AG10803 (cell line): ENCODE measurements at places on chromosomes 4 and X.
A peak's percentile ranks its signal among the peaks of the same experiment; 100 is the strongest.

DNA sequence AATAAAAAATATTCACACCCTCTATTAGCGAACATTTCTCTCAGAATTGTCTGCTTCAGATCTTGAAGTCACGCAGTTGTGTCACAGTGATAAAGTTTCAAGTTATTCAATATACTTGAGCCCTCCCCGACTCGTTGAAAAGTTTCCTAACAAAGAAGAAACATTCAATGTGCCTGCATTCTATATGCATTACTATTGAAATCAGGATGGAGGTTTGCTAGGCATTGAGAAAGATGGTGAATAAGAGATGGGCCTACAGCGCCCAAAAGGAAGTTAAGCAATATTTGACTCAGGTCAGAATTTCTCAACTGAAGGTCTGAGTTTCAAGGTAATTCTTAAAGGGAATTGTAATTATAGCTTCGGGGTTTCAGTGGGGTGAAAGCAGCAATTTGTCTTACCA is 6.1 kb downstream of the TCEANC start:
- peak; percentile 66 for DNase-seq

- peak; percentile 58 for DNase-seq
Observed at GRCh38 chr4:128355305-128355704, 67.7 kb upstream of the PGRMC2 start.

DNA sequence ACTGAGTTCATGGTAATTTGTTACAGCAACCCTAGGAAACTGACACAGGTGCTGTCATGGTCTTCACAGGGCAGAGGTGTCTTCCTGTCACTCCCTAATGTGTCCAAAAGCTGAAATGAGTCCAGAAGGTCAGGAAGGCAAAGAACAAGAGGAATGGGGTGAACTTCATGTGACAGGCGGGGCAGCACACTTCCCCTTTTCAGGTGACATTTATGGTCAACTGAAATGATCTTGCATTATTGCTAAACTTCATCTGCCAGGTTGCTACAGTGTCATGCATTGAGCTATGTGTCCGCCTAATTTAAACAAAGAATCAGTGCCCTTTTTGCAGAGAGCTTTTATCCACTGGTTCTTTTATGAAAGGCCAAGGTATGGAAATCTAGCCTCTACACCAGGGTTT is 15.9 kb upstream of the CCDC149 start:
- no peak for DNase-seq

DNA sequence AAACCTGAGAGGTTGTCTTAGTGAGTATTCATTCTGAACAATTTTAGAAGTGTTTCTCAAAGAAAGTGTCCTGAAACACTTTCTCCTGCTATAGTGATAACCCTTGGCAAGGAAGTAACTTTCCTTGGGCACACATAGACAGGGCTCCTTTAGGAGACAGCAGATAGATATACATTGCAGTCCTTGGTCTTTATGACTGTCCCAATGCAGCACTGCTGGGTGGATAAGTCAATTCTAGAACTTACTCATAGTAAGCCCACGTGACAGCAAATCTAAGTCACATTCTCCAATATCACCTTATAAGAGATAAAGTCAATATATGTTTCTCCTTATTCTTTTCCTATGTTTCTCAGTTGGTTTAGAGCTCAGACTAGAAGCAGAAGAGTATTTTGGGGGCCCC is 46.7 kb downstream of the GPRASP3 start:
- no peak for DNase-seq

- DNase-seq, result no peak
Observed at GRCh38 chr4:150039274-150040127, 38.7 kb upstream of the DCLK2 start.

GRCh38 chr4:8912089-8912455 is 40.4 kb upstream of the HMX1 start:
- DNase-seq, result no peak

DNA sequence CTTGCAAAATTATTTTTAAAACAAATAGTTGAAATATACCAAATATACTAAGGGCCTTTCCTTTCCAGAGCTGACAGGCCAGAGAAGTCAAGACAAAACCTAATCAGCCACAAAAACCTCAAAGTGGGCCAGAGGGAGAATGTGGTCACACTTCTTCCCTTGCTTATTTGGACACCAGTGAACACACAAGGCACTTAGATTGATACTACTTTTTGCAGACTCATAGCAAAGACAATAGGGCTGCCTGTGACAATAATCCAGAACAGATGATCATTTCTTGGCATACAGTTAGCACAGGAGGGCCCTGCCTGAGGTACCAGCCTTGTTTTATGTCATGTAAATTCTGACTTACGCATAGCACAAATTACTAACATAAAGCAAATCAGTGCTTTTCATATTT is 215.7 kb upstream of the NEIL3 start:
- DNase-seq, result no peak

DNA sequence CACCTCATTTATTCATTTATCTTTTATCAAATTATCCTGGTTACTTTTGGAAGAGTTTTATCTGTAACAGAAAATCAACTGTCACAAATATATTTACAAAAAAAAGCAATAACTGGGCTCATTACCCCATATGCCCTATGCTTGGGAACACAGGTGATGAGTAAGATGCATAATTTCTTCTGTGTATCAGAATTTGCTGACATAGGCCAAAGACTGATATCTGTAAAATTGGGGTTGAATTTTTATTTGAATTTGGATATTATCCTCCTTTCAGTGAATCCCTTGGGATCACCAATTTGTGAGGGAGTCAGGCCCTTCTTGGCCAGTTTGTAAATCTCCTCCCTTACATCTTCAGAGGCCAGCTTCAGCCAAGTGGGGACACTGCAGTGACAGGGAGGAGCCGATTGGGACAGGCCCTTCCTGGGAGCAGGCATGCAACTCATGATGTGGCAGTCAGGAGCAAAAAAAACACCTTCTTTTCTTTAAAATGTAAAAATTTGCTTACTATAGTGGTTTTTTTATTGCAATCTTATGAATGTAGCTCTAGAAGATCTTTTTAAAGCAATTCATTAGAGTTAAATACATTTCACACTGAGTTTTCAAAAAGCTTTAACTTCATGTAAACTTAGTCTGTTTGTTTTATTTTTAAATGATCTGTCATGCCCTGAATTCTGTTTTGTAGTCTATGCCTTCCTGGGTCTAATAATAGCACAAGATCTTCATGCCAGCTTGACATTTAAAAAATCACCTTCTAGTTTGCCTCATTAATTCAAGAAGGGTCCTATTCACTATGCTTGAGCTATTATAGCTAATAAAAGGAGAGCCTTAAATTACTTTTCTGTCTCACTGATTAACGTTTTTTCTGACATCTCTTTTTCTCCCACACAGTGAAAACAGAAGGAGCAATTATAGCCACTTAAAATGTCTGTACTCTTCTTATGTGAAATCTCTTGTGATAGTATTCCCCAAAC is 136.6 kb upstream of the SPRY1 start:
- DNase-seq, result no peak

DNA sequence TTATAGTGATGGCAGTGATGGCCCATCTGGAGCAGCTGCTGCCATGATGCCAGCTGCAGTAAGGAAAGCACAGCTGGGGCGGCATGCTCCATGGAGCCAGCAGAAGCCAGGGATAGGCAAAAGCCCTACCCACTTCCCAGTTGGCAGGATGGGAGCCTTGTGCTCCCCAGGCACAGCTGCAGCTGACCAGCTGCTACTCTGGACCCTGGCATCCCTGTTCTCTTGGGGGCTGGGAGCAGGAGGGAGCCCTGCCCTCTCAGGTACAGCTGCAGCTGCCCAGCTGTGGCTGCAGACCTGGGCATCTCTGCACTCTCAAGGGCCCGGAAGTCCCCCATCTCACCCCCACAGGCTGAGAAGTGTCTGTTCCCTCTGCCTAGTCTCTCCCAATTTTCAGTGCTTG is 531.9 kb downstream of the PCDH18 start:
- no peak for DNase-seq

DNA sequence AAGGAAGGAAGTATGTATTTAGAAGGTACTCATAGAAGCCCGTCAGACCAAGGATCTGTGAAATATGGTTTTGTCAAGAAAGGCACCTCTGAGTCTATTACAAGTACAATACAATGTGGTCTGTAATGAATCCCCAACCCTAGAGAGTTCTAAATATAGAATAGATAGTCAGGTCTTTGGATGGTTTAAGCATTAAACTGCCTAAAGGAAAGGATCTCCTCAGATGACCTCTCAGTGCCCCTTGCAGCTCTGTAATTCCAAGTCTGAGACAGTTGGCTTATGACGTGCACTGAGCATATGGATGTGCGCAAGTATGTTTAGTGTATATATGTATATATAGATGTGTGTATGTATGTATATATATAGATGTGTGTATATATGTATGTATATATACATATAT is 62.0 kb downstream of the CCSER1 start:
- DNase-seq, result no peak

- DNase-seq, result no peak
Observed at GRCh38 chr4:116953947-116954346, 131.4 kb downstream of the TRAM1L1 start.

GRCh38 chr4:153789741-153790499 is 1.0 kb upstream of the SFRP2 start:
- DNase-seq, result peak; percentile 23

DNA sequence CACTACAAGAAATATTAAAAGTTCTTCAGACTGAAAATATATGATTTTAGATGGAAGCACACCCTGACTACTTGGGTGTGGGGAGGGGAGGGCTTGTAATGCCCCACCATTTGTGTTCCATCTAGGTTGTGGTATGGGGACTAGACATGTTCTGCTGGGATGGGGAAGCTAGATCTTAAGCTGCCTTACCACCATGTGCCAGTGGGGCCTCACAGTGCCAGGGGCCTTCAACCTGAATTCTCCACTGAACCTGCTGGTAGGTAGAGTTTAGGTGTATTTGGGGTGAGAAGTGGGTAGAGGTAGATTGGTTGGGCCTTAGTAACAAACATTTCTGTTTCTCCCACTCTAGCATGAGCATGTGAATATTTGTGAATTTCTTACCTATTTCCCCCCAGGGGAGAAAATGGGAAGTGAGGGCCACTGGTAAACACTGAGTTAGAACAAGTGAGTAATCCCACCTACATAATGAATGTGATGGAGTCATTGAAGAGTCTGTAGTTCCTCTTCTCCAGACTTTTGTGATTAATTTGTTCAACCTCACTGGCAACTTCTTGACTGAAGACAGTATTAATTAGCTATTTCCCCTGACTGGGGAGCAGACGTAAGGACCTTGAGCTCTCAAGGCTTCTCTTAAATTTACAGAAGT is 44.0 kb downstream of the BRCC3 start:
- DNase-seq, result no peak

GRCh38 chr4:66062921-66063320 is 392.6 kb upstream of the EPHA5 start:
- DNase-seq, result no peak

GRCh38 chr4:56387023-56388001 is at the start of gene AASDH:
Gene AASDH, minus strand, starts transcription at chr4:56387491. Its CDS starts 3,192 bp downstream, at chr4:56384299.
- peak; percentile 93 for DNase-seq

DNA sequence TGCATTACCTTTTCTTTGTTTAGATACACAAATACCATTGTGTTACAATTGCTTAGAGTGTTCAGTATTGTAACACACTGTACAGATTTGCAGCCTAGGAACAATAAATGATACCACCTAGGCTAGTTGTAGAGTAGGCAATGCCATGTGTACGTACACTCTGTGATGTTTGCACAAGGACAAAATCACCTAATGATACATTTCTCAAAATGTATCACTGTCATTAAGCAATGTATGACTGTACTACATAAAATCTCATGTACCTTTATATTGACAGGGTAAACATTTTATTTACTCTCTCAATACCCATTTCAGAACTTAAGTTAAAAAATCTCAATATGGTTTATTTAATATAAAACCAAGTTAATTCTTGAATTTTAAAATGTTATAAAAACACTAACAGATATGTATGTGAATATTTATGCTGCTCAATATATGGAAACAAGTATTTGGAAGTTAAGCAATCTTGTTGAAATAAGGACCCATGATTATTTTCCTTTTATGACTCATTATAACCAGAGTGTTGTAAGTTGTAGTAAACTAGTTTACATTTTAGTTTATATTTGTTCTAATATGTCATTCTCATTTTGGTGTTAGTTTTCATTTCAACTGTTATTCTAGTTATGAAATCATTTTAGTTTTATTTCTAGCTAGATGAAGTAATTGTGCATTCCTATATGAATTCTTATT is 409.2 kb downstream of the TLL1 start:
- no peak for DNase-seq

- no peak for DNase-seq
Observed at GRCh38 chr4:2332201-2332975, 70.5 kb upstream of the MXD4 start.

- DNase-seq, result peak; percentile 8
Observed at GRCh38 chr4:84279678-84280077, 219.4 kb downstream of the NKX6-1 start.

GRCh38 chr4:140056015-140056414 is 98.0 kb downstream of the MAML3 start:
- DNase-seq, result no peak

GRCh38 chrX:72526534-72527508 is 45.8 kb downstream of the HDAC8 start:
- DNase-seq, result peak; percentile 3

GRCh38 chrX:153820601-153821000 is 9.7 kb downstream of the PDZD4 start:
- DNase-seq, result no peak

- DNase-seq, result no peak
Observed at GRCh38 chrX:72247206-72247942, 8.5 kb upstream of the ERCC6L start.

GRCh38 chr4:53720776-53721175 is 129.5 kb upstream of the LNX1 start:
- DNase-seq, result no peak

GRCh38 chr4:172578712-172579111 is 589.9 kb upstream of the GALNT7 start:
- DNase-seq, result no peak

DNA sequence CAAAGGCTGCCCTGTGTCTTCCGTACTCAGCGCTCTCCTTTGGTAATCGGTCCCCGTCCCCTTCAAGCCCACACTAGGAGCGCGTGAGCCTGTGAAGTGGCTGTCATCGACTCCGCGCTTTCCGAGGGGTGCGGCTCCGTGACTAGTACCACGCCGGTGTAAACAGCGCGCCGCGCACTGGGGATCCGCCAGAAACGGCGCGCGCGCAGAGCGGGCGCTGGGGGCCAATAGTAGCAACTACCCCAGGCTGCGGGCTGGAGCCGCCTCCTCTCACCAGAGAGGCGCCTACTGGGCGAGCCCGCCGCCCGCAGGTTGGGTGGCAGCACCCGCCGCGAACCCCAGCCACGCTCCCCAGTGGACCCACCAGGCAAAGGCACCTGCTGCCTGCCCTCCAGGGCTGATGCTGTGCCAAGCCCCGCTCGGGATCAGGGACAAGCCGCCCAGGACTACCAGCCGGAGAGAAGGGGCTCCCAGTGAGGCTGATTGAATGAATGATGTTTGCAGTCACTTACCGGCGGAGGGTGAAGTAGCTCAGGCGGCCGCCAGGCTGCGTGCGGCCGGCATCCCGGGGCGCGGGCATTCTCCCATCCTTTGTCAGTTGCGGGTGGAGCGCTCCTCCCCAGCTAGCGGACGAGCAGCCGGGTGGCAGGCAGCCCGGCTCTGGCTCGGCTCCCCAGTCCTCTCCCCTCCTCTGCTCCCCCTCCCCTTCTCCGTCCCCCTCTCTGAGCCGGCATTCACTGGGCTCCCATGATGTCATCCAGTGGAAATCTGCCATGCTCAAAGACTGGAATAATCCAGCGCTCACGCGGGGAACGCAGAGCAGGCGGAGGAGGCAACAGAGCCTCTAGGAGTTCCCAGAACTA is 370.3 kb upstream of the SMIM31 start:
- no peak for DNase-seq

- DNase-seq, result no peak
Observed at GRCh38 chr4:108543359-108543968, 76.9 kb upstream of the RPL34 start.

GRCh38 chr4:112284662-112285411 is 867 bp downstream of the TIFA start:
- peak; percentile 41 for DNase-seq

GRCh38 chr4:15390494-15390893 is 37.3 kb upstream of the C1QTNF7 start:
- no peak for DNase-seq
